Articular chondrocyte of knee joint (primary cell): ENCODE measurements at places on chromosomes 7 and 10. TPM values are rescaled to one million over a fixed set of nuclear protein-coding genes. Genes with fewer than 3 reads are reported as not detected.

The ANXA8L1 gene
- total RNA-seq, result 0.32 TPM in 1 of 2 replicates, not detected in the other

The HYAL4 gene
- not detected in 2 replicates for total RNA-seq

The CHCHD3 gene
- total RNA-seq, result 74.5 and 79.2 TPM in 2 replicates

The SUN3 gene
- not detected in 2 replicates for total RNA-seq

The ELOVL3 gene
- 0.65 TPM in 2 replicates for total RNA-seq

The PAPOLB gene
- total RNA-seq, result 0.22 and 0.39 TPM in 2 replicates

The ERV3-1 gene
- 19.5 and 21.3 TPM in 2 replicates for total RNA-seq

The VSTM2A gene
- not detected in 2 replicates for total RNA-seq

The ZNF680 gene
- total RNA-seq, result 14.5 and 24.4 TPM in 2 replicates

The PALD1 gene
- 1.8 and 4.3 TPM in 2 replicates for total RNA-seq

The XRCC2 gene
- 1.4 and 2.5 TPM in 2 replicates for total RNA-seq

The AKR1C4 gene
- total RNA-seq, result not detected in 2 replicates

The MUC3A gene
- total RNA-seq, result not detected in 2 replicates

The SEC23IP gene
- total RNA-seq, result 39.7 and 41.0 TPM in 2 replicates

The AGR2 gene
- 0.39 and 0.86 TPM in 2 replicates for total RNA-seq

The KEL gene
- not detected in 2 replicates for total RNA-seq

The TWIST1 gene
- 87.7 and 105 TPM in 2 replicates for total RNA-seq

The CNTNAP2 gene
- 0.11 TPM in 1 of 2 replicates, not detected in the other for total RNA-seq

The PIK3CG gene
- total RNA-seq, result 0.11 TPM in 1 of 2 replicates, not detected in the other

The TMEM140 gene
- total RNA-seq, result 12.0 and 18.5 TPM in 2 replicates

The CNPY1 gene
- total RNA-seq, result not detected in 2 replicates

The OPALIN gene
- total RNA-seq, result not detected in 2 replicates

The SLC18A3 gene
- not detected in 2 replicates for total RNA-seq

The OPN1SW gene
- total RNA-seq, result not detected in 2 replicates

The EEPD1 gene
- total RNA-seq, result 2.9 and 7.2 TPM in 2 replicates

The NRCAM gene
- total RNA-seq, result 0.13 and 0.65 TPM in 2 replicates

The NACAD gene
- 1.9 and 2.5 TPM in 2 replicates for total RNA-seq

The KLHL7 gene
- total RNA-seq, result 49.2 and 49.9 TPM in 2 replicates

The TMEM176B gene
- total RNA-seq, result not detected in 2 replicates

The UTF1 gene
- total RNA-seq, result not detected in 2 replicates

The PRLHR gene
- not detected in 2 replicates for total RNA-seq

The SKIDA1 gene
- 1.1 and 2.4 TPM in 2 replicates for total RNA-seq

The LGI1 gene
- total RNA-seq, result 0.11 TPM in 1 of 2 replicates, not detected in the other

The PON1 gene
- total RNA-seq, result under 0.01 TPM in 1 of 2 replicates, not detected in the other

The CALHM2 gene
- 81.3 and 91.3 TPM in 2 replicates for total RNA-seq

The GIMAP8 gene
- 0.11 TPM in 1 of 2 replicates, not detected in the other for total RNA-seq

The ANKRD30A gene
- total RNA-seq, result not detected in 2 replicates

The ANKRD61 gene
- 0.11 TPM in 1 of 2 replicates, not detected in the other for total RNA-seq

The C10orf88 gene
- 9.5 and 10.6 TPM in 2 replicates for total RNA-seq
